AG09309 (cell line): ENCODE measurements at places on chromosomes 4 and X.

DNA sequence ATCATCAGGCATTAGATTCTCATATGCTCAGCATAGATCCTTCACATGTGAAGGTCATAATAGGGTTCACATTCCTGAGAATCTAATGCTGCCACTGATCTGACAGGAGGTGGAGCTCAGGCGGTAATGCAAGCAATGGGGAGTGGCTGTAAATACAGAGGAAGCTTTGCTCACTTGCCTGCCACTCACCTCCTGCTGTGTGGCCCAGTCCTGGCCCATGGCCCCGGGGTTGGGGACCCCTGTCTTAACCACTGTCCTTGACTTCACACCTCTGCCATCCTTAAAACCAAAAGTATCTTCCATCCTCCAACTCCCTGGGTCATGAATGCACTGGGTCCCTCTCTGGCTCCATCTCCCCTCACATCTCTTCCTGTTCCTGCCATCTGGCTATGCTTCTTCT, 129.1 kb downstream of the HMX1 start:
- DNase-seq, result no peak

DNA sequence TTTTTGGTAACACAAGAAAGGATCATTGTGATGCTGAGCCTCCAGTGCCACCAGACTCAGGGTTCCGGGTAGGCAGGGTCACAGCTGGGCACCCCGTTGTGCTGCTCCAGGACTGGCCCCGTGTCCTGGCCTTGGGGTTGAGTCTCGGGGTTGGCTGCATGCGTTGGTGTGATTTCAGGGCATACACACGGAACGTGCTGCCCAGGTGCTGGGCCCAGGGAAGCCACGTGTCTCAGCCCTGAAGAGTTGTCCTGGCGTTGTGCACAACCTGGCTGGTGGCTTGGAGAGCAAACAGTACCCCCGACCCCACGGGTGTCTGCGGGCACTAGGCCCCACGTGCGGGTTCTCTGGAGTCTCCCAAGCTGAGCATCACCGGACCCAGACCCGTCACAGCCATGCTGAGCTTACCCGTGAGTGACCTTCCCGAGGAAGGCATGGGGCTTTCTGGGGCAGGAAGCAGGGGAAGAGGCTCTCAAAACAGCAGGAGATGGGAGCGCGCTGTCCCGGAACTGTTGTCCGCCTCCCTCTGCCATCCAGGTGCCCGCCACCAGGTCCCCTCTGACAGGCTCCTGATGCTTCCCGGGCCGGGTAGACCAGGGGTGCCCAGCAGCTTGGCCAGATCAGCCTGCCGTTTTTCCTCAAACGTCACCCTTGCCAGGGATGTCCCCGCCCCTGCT, 66.1 kb upstream of the ENPP6 start:
- DNase-seq, result no peak

- no peak for DNase-seq
Observed at GRCh38 chr4:135839712-135840111, 1638.1 kb upstream of the PABPC4L start.

GRCh38 chr4:105896461-105896942, 1.2 kb downstream of the NPNT start:
- no peak for DNase-seq

- DNase-seq, result no peak
Observed at GRCh38 chr4:39103291-39103690, 41.3 kb downstream of the KLHL5 start.

- DNase-seq, result no peak
Observed at GRCh38 chr4:2862528-2862927, 18.9 kb downstream of the ADD1 start.
